ENCODE measurements at places on chromosomes 7 and 10. TPM values are rescaled to one million over a fixed set of nuclear protein-coding genes. Genes with fewer than 3 reads are reported as not detected.

- DNase-seq = no peak
These were observed 72.1 kb downstream of the GNAI1 start for GRCh38 chr7:80206763-80207162.

DNA sequence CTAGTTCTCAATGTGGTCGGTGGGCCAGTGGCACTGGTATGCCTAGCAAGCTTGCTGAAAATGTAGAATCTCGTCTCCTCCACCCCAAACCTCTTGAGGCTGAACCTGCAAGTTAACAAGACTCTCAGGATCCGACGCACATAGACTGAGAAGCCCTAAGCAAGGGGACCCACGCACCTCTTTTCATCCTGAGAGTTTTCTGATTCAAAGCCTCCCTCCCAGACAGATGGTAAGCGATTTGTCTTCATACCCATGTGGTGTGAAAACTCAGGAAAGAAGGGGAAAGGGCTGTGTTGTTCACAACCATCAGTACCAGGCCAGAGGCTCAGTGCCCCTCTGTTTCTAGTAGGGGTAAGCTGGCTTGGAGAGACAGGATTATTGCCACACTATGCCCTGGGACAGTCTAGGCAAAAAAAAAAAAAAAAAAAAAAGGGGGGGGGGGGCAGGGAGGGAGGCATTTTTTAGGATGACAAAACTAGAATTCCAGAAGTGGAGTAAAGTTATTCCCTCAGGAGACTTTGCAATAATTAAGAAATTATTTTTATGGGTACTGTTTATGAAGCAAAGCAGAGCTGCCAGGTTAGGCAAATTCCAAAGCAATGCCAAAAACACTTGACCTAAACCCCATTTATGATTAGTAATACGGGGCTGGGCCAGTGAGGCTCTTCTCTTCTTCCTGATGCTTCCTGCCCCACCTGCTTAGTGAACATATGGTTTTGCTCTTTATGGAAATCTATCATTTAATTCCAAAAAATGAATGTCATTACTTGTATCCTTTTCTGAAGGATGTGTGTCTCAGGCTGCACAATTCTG, 117.6 kb upstream of the PDLIM1 start:
- DNase-seq = no peak

- no peak for DNase-seq
These were observed 65.7 kb upstream of the LANCL2 start for GRCh38 chr7:55299273-55299967.

- DNase-seq = no peak
These were observed 1.7 kb downstream of the CACNA2D1 start for GRCh38 chr7:82441669-82442478.

- DNase-seq = no peak
These were observed 136.2 kb downstream of the LHPP start for GRCh38 chr10:124597846-124598165.

- DNase-seq = no peak
These were observed 17.6 kb downstream of the ARHGAP19 start for GRCh38 chr10:97274828-97275227.

DNA sequence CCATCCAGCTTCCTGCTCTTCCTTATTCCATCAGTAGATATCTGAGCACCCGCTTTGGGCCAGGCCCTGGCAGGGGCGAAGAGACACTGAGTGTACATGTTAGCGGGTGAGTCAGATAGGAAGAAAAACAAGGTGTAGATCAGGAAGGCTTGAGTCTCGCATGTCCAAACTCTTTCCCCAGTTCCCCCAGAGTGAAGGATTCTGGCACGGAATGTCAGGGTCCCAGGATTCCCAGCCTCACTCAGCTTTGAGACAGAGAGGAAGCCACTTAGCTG, 24.1 kb upstream of the CHST15 start:
- DNase-seq = no peak

- DNase-seq = no peak
These were observed 181.0 kb downstream of the LRRC4 start for GRCh38 chr7:127850195-127850594.

DNA sequence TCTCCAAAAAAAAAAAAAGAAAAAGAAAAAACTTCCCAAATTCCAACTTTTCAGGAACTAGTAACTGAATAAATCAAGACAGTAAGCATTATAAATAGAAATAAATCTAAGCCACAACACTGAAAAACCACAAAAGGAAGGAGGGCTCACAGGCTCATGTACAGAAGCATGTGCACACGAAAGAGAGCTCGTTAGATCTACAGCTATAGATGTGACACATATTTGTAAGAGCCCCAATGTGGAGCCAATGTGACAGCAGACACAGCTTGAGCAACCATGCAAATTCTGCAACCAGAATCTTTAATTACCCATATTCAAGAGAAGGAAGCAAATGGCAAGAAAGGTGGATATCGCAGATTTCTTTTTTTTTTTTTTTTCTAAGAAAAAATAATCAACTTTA, 94.7 kb downstream of the SORBS1 start:
- no peak for DNase-seq

- DNase-seq = no peak
These were observed 409.3 kb downstream of the PARD3 start for GRCh38 chr10:34405611-34406462.

DNA sequence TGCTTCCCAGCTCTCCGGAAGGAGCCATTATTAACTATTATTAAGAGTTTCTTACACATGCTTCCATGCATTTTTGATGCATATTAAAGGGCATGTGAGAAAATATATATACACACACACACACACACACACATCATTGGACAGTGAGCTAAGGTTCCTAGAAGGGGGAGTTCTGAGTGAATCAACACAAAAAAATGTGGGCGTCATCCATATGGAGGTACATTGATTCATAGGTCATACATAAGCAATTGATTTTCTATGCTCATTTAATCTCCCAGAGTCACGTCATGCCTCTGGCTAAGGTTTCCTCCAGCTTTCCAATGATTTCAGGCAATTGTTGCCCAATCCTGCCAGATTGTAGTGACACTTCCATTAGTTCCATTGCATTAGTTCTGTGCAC, 269.4 kb downstream of the DNAJB9 start:
- no peak for DNase-seq

- DNase-seq = no peak
These were observed 42.8 kb upstream of the MKLN1 start for GRCh38 chr7:131284702-131285419.

DNA sequence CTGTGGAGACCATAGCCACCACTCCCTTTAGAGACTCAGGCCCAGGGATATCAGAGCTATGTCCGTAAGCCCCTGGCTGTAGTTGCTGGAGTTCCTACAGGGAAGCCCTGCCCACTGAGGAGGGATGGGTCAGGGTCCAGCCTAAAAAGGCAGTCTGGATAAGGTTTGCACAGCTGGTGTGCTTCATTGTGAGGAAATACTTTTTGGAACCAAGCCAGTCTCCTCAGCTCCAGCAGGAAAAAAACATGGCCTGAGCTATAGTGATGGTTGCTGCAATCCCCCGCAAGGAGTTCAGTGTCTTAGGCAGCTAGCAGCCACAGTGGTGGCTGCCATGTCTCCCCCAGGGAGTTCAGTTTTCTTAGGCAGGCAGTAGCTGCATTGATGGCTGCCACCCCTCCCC, 52.6 kb upstream of the CYP2C8 start:
- no peak for DNase-seq

DNA sequence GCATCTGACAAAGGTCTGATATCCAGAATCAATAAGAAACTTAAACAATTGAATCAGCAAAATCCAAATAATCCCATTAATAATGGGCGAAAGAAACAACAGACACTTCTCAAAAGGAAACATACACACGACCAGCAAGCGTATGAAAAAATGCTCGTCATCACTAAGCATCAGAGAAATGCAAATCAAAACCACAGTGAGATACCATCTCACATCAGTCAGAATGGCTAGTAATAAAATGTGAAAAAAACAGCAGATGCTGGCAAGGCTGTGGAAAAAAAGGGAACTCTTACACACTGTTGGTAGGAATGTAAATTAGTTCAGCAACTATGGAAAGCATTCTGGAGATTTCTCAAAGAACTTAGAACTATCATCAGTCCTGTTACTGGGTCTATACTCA, 496.7 kb downstream of the SH2D4B start:
- no peak for DNase-seq

GRCh38 chr10:70917226-70917625, 28.9 kb upstream of the PCBD1 start:
- no peak for DNase-seq

DNA sequence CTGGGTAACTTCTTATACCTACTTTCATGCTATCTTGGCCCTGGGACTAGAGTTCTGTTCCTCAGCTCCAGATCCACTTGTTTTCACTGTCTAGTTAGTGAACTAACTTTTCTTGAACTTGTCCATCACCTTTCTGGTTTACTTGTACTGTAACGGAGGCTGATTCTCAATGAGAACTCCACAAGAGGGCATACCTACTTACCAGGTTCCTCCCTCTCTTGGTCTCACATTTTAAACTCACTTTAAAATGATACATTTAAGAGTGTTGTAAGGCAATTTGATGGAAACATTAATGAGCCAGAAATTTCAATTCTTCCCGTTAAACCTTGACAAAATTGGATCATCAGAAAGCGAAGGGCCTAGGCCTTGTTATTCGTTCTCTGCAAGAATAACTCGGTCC, 111.6 kb downstream of the MAGI2 start:
- no peak for DNase-seq

DNA sequence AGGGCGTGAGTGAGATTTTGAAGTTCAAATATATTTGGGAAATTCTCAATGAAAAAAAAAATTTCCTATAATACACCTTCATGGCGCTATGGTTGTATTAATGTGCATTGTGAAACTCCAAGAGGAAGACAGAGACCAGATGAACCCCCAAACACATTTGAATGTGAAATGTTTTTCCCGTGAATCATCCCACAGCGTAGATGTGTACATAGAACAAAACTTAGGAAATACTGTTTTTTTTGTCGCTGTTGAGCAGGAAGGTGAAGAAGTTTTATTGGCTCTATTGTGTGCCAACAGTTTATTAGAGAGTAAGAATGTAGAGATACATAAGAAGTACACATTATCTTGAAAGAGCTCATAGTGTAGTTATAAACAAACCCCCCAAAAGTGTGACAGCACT, 134.0 kb downstream of the KCND2 start:
- DNase-seq = no peak

DNA sequence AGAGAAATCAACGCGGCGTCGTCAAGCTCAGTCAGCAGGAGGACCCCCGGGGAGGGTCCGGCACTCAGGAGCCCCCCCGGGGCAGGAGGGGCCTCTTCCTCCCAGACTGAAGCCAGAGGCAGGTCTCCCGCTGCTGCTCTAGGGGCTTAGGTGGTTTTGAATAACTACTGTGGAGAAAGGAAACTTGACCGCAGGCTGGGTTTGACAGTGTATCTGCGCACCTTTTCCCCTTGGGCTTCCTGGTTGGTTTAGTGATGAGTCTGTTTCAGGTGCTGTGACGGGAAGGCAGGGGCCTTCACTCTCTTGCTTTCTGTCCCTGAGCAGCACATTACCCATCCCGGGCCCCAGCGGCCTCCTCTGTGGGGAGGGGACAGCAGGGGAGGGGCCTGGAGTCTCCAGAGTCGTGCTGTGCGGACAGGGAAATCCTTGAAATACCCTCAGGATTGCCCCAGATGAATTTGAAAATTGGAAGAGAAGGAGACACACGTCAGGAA, 262.2 kb downstream of the ADARB2 start:
- no peak for DNase-seq

- DNase-seq = no peak
These were observed 66.5 kb upstream of the PRKG1 start for GRCh38 chr10:51007781-51008180.

GRCh38 chr7:77727527-77727926, 31.3 kb downstream of the RSBN1L start:
- DNase-seq = no peak

GRCh38 chr10:131647789-131648188, 253.0 kb upstream of the PPP2R2D start:
- DNase-seq = no peak

GRCh38 chr7:2527505-2528467, 8.2 kb downstream of the LFNG start:
- DNase-seq = peak; percentile 43

- no peak for DNase-seq
These were observed 285.6 kb upstream of the POM121L12 start for GRCh38 chr7:52749880-52750279.

DNA sequence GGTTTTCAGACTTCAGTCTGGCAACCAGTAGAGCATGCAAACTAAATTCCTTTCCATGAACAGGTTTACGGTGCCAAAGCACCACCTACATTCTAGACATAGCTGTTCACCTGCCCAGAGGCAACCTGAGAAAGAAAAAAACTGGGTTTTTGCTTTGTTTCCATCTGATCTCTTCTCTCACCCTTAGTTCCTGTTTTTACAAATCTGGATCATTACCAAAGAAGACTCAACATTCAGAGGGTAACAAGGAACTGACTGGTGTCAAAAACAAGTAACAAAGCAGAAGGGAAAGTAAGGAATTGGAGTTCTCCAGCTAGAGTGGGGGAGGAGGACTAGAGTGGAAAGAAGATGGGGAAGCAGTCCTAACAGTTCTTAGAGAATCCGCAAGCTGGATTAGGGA, 36.4 kb downstream of the CPVL start:
- no peak for DNase-seq

GRCh38 chr7:133545618-133546017, 292.7 kb downstream of the EXOC4 start:
- DNase-seq = no peak

DNA sequence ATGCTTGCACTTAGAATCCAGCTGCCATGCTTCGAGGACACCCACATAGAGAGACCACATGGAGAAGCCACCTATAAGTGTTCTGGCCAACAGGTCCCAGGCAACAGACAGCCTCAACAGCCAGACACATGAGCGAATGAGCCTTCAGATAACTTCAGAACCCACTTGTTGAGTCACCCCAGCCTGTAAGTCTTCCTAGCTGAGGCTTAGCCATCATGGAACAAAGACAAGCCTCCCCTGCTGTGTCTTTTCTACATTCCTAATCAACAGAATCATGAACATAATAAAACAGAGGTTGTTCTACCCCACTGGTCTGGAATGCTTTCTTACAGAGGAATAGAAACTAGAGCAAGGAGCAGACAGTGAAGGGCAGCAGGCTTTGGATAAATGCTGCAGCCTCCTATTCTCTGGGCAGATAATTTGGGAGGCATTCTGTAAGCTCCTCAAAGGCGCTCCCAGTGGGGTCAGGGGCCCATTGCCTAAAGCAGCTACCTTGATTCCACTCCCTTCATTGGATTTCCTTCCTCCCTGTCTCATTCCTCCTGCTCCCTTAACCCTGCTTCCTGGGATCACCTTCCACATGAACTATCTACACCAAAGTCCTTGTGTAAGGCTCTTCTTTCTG, 4.6 kb downstream of the TLL2 start:
- DNase-seq = no peak

The PLCE1 gene
- not detected for total RNA-seq

The HBP1 gene
- 16.6 TPM for total RNA-seq

The CRYGN gene
- 0.22 TPM for total RNA-seq

The SPDYE2 gene
- total RNA-seq = not detected

The AKR1C3 gene
- total RNA-seq = not detected

The TYSND1 gene
- total RNA-seq = 12.6 TPM

The SORBS1 gene
- total RNA-seq = 0.73 TPM

The DYNC1I1 gene
- not detected for total RNA-seq
